A375 (cell line): ENCODE measurements at places on chromosomes 3 and 15. TPM values are rescaled to one million over a fixed set of nuclear protein-coding genes. Genes with fewer than 3 reads are reported as not detected.

SPRED1 gene
- total RNA-seq = 51.3 and 60.6 TPM in 2 replicates

FGF7 gene
- 0.08 and 0.66 TPM in 2 replicates for total RNA-seq

PCSK6 gene
- total RNA-seq = 1.2 and 1.5 TPM in 2 replicates

ABI3BP gene
- total RNA-seq = 0.98 and 2.6 TPM in 2 replicates

SLC22A14 gene
- 0.29 TPM in 1 of 2 replicates, not detected in the other for total RNA-seq

MINDY4B gene
- total RNA-seq = not detected in 2 replicates

FOXL2NB gene
- 0.11 TPM in 1 of 2 replicates, not detected in the other for total RNA-seq

FETUB gene
- not detected in 2 replicates for total RNA-seq

TMEM108 gene
- total RNA-seq = 0.34 and 0.45 TPM in 2 replicates

GATA2 gene
- 6.3 TPM in 2 replicates for total RNA-seq

THRB gene
- total RNA-seq = 9.2 and 12.8 TPM in 2 replicates

ITIH1 gene
- total RNA-seq = not detected in 2 replicates

BCL2A1 gene
- total RNA-seq = 4.1 and 4.7 TPM in 2 replicates

CYP19A1 gene
- not detected in 2 replicates for total RNA-seq

ERICH6 gene
- not detected in 2 replicates for total RNA-seq
